Left kidney (tissue), 8 donors: ENCODE measurements at places on chromosomes 5 and 9. TPM values are rescaled to one million over a fixed set of nuclear protein-coding genes. Genes with fewer than 3 reads are reported as not detected.

NCBP1 gene
- 61.0 TPM for polyA plus RNA-seq

ADGRD2 gene
- 0.10 TPM for polyA plus RNA-seq

LECT2 gene
- polyA plus RNA-seq, result 5.2 TPM

GTF2H2 gene
- 42.2 TPM for polyA plus RNA-seq

DMRTA1 gene
- polyA plus RNA-seq, result 1.4 TPM

ZNF367 gene
- polyA plus RNA-seq, result 12.7 TPM

CNTLN gene
- polyA plus RNA-seq, result 14.4 TPM
